ENCODE measurements at places on chromosomes 7 and 10.
A peak's percentile ranks its signal among the peaks of the same experiment; 100 is the strongest.

- no peak for DNase-seq
Observed at GRCh38 chr7:1987084-1987535, 245.6 kb downstream of the MAD1L1 start.

DNA sequence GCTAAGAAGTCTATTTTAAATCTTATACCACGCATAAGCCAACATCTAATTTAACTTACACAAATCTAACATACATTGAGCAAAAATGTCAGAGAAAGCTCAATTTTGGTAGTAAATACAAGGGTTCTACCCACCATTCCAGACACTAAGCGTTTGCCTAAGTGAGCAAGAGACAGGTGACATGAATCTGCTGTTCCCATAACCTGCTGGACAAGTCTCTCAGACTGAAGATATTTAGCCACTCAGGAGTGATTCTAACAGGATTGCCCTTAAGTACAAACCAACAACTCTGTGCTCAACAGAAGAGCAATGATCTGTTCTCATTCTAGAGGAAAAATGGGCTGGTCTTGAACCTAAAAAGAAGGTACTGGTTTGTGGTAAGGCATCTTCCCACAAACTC, 18.8 kb downstream of the EZH2 start:
- DNase-seq, result no peak

- DNase-seq, result peak; percentile 37
Observed at GRCh38 chr10:124225467-124226270, 132.3 kb upstream of the CHST15 start.

DNA sequence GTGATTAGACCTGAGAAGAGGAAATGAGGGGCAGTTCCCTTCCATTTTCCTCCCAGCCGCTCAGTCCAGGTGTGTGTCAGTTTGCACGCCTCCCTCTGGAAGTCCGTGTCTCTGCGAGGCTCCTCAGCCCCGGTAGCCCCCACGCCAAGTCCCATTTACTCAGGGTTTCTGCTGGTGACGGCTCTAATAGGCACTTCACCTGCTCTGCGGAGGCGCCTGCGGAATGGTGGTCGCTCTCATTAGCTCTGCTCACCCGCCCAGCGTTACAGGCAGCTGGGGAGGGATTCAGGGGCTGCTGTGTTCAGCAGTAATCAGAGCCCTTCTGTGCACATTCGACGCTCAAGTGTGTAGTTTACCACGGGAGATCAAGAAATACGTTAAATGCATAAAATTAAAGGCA, 179.9 kb downstream of the MGMT start:
- DNase-seq, result no peak

DNA sequence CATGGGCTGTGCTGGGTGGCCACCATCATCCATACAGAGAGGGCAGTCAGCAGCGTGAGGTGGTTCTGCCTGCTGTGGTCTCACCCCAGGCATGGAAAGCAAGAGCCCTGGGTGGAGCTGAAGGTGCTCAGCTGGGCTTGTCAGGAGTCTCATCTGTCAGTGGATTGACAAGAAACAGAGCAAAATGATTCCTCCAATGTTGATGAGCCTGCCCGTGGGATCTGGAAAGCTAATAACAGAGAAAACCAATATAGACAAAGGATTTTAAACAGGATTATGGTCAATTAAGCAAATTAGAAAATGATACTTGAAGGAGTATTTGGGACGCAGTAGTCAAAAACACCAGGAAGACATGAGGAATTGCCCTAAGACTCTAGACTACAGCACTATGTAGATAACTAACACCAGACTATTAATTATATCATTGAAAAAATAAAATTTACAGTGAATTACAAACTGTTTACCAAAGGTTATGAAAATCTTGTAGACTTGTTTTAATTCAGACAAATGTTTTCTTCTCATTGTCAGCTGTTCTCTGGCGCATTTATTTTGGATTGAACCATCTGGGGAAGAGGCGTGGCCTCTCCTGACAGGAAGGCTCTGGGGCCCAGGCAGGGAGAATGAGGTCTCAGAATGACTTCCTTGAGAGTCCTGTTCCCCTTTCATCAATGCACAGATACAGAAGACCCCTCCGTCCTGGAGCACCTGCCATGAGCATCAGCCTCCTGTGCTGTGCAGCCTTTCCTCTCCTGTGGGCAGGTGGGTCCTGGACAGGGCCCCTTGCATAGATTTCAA, 211.2 kb upstream of the PRSS58 start:
- DNase-seq, result no peak

GRCh38 chr7:117219485-117219884, 103.4 kb downstream of the WNT2 start:
- DNase-seq, result no peak

DNA sequence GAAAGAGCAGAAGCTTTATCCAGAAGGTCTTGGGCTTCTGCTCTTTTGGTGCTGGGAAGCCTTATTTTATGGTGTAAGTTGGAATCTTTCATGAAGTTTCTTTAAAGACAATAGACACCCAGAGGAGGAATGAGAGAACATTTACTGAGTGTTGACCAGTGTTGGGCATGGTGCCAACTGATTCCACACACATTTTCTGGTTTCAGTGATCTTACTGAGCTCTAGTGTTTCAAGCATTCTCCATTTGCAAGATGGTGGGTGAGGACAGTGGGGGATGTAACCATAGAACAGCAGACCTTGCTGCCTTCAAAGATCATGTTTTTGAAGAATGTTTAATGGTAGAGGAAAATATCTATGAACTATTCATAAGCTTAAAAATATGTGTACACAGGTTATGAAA, 114.6 kb downstream of the LRMDA start:
- DNase-seq, result no peak

DNA sequence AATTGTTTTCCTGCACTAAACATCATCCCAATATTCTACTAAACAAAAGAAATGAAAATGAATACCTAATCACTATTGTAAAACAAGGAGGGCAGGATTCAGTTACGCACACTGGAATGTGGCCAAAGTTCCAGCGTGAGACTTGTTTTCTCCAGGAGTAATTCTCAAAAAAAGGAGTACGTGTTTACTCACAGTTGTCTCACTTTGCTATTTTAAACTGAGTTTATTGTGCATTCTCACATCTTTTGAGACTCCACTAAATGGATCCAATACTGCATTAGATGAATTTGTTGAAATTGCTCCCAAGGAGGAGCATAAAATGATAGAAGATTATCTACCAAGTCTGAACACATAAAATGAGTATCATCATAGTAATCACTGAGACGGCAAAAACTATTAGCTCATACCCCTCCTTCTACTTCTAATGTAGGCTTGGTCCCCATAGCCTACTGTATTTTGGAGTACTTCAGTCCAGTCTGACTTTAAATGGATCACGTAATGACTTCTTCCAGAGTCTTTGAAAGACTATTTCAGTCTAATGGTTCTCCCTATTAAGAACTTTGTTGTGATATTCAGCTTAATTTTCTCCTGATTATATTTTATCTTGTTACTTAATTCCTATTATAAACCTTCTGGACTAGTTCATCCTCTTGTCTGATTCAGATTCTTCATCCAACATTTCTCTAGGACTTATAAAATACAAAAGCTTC, 3.8 kb downstream of the GRM3 start:
- DNase-seq, result no peak

GRCh38 chr7:135210888-135211178, 493 bp downstream of the WDR91 start:
- no peak for DNase-seq

DNA sequence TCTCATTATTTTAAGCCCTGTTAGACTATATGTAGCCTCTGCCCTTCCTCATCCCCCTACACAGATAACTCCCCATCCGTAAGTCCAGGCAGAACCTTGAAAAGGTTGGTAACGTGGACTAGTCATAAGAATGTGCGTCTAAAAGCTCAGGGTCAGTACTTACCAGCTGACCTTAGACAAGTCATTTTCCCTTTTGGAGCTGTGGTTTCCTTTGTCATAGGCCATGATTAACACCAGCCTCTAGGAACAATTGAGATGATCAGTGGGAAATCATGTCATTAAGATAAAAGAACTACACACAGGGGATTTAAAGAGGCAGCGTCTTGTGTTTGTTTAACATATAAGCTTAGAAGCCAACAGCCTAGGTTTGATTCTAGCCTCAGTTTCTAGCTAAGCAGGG, 6.9 kb upstream of the UNC5B start:
- no peak for DNase-seq

GRCh38 chr10:123142701-123143161, 5.2 kb upstream of the HMX2 start:
- no peak for DNase-seq

DNA sequence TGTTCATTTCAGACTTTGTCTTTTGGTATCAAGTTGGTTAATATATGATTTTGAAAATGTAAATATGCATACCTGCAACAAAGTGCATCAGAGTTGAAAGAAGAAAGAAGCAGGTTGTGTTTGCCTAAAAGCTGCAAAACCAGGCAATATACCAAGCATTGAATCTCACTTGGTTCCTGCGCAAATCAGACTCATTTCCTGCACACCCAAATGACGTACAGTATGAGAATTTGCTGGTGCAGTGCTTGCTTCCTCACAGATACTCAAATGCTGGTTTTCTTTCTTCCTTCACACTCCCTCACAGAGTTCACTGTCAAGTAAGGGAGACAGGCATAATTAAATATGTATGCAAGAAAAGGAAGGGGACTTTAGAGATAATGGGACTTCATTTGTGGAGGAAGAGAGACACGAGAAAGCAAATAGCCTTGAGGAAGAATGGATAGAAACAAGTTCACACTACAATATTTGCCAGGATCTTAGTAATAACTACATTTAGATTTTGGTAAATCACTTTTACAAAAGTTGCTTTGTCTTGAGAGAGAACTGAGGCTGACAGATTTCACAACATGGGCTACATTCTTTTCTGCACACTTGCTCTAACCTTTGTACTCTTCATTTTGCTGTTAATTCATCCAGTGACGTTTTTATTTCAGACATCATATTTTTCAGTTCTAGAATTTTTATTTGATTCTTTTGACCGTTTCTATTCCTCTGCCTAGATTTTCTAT, 56.9 kb upstream of the AOAH start:
- peak; percentile 23 for DNase-seq

All from T follicular helper cell (primary cell).